Osteocyte (in vitro differentiated cells): ENCODE measurements at places on chromosomes 7 and 10. TPM values are rescaled to one million over a fixed set of nuclear protein-coding genes. Genes with fewer than 3 reads are reported as not detected.

The PIK3CG gene
- total RNA-seq, result not detected in 2 replicates

- no peak for DNase-seq
Measured at GRCh38 chr7:64463636-64464375, 99.1 kb downstream of the ZNF680 start.

The MEOX2 gene
- total RNA-seq, result 24.5 and 24.8 TPM in 2 replicates

The GIMAP4 gene
- not detected in 2 replicates for total RNA-seq

GRCh38 chr10:21954690-21955089 lies 48.8 kb downstream of the DNAJC1 start:
- DNase-seq, result no peak

DNA sequence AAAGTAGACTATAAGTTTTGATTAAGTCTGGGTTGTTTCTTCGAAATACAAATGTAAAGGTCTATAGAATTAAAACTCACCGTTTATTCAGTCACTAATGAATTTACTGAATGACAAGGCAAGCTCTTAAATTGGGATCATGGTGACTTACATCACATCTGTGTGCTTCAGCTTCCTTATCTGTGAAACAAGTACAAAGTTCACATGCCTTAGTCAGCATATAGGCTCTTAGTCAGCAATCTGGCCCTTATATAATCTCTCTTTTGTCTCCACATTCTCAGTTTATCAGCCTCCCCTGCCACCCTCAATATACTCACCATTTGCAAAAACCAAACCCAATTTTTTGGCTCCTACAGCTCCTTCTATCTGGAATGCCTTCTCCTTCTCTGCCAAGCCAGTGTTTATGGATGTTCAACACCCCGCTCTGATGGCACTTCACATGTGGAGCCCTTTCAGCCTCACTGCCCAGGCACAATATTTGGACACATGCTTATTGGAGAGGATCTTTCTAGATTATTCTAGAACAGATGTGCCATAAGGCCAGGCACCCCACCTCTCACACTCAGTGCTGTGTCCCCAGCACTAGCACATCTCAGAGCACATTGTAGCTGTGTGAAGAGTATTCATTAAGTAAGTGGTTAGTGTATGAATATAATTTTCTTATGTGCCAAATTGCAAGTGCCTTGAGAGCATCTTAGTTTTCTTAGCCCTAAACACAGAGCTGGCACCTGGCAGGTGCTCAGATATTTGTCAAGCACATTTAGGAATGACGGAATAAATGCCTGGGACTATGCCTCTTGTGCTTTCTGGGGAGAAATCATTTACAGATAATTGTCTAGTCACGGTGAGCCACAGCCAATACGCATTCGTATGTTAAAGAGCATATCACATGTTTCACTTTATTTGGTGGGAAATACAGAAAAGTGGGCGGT lies 9.8 kb upstream of the LAMB1 start:
- no peak for DNase-seq

DNA sequence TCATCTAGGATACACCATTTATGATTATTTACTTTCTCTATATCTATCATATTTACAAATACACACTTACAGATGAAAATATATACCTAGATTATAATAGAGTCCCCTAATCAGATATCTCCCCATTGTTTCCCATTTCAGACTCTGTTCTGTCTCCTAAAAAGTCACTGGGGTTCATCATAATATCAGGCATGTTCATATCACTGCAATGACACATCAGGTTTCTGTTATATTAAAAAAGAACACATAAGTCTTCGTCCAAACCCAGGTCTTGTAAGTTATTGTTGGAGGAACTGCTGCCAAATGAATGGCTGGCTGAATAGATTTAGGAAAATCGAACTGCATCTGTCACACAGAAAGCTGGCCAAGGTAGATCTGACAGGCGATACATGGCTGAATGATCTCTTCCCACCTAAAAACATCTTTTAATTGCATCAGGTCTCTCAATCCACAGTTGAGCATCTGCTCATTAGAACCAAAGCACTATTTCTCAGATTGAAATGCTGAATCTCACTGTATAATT lies 178.7 kb downstream of the CACNA2D1 start:
- no peak for DNase-seq
